ENCODE measurements at places on chromosomes 4 and X.
A peak's percentile ranks its signal among the peaks of the same experiment; 100 is the strongest.

DNA sequence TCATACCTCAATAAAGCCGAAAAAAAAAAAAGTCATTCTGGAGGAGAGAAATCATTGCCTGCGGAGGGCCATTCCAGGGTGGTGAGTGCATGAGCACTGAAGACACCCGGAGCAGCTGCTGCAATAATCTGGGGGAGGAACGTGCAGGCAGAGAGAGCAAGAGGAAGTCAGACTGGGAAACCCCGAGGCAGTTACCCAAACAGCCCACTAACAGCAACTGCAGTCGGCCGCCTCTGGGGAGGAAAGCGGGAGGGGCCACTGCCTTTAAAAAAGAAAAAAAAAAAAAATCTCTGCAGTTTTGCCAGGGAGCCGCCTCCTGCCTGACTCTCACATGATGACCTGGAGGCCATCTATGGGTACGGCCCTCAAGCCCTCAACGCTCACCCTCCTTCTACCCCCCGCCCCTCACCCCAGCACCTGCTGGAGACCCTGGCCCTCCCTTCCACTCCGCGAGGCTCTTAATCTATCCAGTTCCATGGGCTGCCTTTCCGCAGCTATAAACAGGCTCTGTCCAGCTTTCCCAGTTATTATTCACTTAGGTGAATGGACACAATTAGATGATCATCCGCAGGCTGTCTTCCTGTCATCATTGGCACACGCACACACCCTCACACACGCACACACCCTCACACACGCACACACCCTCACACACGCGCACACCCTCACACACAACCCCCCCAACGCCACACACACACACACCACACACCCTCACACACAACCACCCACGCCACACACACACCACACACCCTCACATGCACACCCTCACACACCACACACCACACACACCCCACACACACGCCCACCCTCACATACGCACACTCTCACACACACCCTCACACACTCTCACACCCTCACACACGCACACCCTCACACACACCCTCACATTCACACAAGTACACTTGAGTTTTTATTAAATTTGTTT lies 3.4 kb upstream of the AVPR2 start:
- no peak for DNase-seq

GRCh38 chrX:109283870-109284269 lies 198.0 kb downstream of the GUCY2F start:
- DNase-seq = no peak

DNA sequence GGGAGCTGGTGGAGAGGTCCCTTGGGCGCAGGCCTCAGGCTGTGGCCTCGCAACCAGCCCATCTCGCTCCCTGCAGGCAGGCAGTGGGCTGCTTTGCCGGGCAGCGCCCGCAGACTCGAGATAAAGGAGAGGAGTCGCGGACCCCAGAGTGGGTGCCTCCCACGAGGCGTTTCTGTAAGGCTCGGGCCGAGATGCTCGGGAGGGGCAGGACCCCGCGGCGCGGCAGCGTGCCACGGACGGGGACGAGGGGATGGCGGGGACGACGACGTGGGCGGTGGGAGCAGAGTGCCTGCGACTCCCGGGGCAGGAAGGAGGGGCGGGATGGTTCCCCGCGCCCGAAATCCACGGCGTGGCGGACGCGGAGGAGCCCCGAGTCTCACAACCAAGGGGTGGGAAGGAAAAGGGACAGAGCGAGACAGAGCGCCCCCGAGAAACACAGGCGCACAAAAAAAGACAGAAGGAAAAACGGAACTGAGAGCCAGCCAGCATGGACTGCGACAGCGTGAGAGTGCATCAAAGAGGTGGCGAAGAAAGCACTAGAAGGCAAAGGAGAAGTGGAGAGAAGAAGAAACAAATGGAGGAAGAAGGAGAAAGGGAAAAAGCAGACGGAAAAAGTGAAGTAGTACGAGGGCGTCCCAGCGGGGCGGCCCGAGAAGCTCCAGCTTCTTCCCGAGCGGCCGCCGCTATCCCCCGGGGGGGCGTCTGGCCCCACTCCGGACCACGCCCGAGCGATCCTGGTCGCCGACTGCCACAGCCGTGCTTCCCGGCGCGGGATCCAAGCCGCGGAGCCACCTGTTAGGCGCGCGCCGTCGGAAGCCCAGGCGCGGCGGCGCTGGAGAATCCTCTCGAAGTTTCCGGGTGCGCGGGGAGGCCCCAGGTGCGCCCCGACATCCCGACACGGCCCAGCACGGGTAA lies 1.5 kb downstream of the BEND4 start:
- no peak for DNase-seq

DNA sequence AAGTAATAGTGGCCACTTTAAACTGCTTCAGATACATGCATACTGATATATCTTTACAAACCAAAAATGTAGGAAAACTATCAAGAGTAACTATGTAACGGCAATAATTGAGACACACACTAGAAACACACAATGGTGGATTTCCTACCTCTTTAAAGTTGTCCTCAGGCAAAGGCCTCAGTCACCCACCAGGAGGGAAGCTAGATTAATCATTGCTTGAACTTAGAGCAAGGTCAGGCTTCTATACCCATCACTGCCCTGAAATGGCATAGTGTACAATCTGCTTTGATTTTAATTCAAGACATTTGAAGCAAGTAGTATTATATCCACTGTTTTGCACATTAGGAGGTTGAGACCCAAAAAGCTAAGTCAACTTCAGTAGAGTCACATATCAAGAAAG lies 110.9 kb downstream of the AREG start:
- DNase-seq = no peak

DNA sequence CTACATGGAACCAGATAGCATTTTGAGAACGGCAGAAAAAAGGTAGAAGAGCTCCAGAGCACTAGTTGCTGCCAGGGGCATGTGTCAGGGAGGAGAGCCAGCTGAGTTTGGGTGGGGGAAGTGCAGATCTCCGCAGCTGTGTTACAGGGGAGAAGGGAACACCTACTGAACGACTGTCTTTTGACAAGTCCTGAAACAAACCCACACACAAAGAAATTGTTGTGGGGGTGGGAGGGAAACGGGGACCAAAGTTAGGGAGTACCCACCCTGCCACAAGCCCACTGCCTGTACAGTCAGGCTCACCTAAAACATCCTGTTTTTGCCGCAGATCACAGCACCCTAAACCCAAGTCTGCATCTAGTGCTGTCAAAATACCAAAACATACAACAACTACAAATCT lies 55.5 kb downstream of the LEF1 start:
- DNase-seq = no peak

DNA sequence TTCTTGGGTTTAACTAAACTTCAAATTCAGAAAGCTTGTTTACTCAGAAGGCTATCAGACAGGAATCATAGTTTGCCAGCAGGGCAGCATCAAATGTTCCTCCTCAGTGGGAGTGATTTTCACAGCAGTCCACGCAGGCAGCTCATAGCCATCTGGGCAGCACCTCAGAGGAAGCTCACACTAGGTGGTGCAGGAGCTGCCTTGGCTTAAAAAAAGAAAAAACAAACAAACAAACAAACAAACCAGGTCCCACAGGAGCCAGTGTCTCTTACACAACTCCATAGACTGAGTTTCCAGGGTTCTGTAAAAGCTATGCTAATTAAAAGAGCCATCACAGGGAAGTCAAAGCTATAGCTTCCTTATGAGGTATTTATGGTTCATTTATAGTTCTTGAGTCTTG lies 10.5 kb upstream of the KLHL5 start:
- DNase-seq = no peak

DNA sequence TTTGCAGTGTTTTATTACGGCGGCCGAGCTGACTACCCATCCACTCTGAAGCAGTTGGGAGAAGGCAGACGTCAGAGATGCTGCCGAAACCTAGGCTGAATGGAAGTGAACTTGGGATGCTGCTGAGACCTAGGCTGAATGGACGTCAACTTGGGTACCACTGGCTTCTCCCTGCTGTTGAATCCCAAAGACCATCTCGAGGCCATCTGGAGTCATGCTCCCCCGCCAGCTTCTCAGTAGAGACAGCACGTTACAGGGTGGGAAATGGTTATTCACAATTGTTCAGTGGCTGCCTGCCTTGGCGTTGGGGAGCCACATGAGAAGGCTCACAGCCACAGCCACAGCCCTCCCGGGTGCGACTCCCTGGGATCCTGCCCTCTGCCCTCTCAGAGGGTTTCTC lies 40.9 kb downstream of the P2RY8 start:
- DNase-seq = no peak

- peak; percentile 84 for DNase-seq
Measured at GRCh38 chrX:137051978-137052642, 18.3 kb upstream of the GPR101 start.

DNA sequence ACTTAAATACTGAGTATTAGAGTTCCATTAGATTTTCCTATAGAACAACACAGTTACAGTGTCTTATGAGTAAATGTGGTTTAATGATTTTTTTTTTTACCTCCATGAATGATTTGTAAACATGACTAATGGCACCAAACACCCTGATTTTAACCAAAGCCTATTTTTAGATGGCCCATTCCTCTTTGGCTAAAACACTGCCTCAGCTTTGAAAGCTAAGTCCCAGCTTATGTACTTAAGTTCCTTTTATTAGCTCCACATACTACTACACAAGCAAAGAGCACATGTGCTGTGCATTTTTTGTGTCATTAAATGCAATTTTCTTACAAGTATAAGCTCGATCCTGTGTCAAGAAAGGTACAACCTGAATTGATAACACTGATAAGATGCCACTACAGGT lies 575.6 kb upstream of the PITX2 start:
- no peak for DNase-seq

GRCh38 chr4:114078636-114079035 lies 99.2 kb upstream of the ARSJ start:
- DNase-seq = no peak

GRCh38 chr4:56626420-56626819 lies 54.7 kb downstream of the HOPX start:
- no peak for DNase-seq

DNA sequence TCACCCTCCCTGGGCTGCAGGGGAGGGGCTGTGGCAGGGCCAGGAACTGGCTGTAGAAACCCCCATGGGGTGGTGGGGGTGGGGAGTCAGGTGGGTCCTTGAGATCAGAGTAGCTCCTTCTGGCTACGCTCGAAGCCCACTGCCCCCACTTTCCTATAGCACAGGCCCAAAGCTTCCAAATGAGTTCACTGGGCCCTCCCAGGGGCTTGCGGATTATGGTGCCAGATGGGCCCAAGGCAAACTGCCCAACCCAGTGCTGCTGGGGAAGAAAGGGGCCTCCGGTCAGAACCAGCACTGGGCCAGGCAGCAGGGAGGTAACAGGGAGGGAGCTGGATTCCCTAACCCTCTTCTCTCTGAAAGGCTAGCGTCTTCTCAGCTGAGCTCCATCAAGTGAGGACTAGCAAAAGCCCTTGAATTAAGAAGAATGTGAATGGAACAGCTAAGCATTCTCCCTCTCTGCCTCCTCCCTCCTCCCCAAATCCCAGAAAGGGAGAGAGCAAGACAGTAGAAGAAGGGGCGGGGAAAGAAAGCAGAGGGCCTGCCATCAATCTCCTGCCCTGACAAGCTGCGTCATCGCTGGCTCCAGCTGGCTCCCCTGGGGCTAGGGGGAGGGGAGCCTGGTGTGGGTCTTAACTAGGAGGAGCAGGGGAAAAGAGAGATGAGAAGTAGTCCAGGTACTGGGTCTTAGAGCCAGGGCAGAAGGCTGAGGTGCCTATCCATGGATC lies 34.7 kb downstream of the FRMPD3 start:
- DNase-seq = no peak

DNA sequence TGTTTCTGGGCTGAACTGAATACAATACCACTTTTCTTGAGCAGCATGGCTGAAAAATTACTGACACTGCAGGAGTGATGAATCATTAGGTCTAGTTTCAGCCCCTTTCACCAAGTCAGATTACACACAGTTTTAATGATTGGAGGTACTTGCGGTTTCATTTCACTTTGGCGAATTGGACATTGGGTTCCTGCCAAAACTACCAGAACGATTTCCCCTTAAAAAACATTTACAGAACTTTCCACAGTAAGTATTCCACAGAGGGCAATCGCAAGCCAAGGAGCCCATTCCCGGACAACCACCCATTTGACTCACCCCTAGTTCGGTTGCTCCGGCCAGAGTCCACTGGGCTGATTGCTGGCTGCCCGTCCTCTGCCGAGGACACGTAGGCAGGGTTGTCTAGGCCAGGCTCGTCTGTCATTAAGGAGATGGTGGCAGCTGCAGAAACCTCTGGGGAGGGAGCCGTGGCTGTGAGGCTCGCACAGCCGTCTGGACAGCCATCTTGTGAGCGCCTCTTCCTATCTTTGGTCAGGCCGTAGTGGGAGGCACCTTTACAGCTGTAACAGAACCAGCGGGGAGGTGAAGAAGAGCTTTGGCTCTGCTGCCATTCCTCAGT lies 83.5 kb downstream of the LNX1 start:
- DNase-seq = no peak

GRCh38 chr4:133129237-133129636 lies 19.9 kb upstream of the PCDH10 start:
- no peak for DNase-seq

GRCh38 chrX:129678614-129679195 lies 23.9 kb upstream of the APLN start:
- peak; percentile 43 for DNase-seq

DNA sequence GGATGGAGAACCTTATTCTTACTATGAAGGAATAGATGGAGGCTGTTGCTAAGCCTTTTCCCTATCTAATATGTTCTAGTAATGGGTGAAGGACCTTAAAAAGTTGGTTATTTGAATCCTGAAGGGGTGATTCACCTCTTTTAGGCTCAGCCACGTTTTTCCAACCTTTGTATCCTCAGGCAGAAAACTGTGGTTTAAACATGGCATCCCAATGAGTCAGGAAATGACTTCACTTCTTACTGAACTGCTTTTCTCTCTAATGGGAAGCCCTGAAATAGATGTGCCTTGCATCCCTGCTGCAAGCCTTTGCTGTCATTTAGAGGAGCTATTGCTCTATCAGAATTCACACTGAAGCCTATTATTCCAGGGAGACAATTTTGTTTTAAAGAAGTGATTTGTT lies 191.0 kb upstream of the ARX start:
- DNase-seq = no peak

GRCh38 chr4:137541876-137542646 lies 9.8 kb upstream of the PCDH18 start:
- DNase-seq = no peak

DNA sequence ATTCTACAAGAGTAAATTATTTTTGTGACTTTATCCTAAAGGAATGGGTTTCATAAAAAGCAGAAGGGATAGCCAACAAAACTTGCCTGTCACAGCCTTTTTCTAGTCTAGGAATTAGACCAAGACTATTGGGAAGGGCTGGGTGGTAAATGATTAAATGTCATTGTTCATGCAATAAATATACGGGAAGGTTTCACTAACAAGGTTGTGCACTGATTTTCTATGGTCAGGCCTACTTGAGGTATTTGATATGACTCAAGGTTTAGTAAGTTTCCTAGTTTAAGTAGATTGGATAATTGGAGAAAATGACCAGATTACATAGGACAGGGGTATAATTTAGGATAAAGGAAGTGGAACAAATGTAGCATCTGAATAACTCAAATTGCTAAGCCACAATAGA lies 249.1 kb upstream of the BMP3 start:
- no peak for DNase-seq

DNA sequence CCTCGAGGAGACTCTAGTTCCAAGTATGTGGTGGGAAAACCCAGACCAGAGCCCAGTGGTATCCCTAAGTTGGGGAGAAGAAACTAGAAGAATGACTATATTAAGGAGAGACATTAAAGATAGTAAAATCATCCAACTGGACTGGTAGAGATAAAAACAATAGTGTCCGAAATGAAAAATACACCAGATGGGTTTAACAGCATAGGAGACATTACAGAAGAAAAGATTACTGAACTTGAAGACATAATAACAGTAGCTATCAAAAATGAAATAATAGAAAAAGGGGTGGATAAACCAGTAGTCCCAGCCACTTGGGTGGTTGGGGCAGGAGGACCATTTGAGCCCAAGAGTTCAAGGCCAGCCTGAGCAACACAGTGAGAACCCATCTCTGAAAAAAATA lies 31.9 kb downstream of the SMIM14 start:
- no peak for DNase-seq

GRCh38 chr4:69773484-69773883 lies 13.1 kb upstream of the SULT1B1 start:
- no peak for DNase-seq
